ENCODE measurements at places on chromosomes 7 and 10.

DNA sequence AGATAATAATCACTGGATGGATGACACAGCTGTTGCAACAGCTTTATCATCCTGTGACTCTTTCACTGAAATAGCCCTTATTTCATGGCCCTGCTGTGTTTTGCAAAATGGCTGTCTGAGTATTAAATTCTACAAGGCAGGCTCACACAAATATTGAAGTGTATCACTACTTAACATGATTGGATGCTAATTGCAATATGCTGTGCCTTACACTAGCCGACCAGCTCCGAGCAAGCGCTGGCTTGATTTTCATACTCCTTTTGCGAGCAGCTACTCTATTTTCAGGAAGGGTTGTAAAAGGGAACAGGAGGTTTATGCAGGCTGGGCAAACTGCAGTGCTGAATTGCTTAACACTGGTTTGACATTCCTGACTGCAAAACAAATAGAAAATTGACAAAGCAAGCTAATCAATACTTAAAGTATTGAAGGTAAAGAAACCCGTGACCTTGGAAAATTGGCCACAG is 121.6 kb downstream of the CACNB2 start:
- DNase-seq = no peak

- DNase-seq = no peak
Observed at GRCh38 chr10:43688348-43688892, 39.7 kb upstream of the ZNF32 start.

GRCh38 chr10:115084277-115084850 is 8.8 kb upstream of the ATRNL1 start:
- DNase-seq = no peak

- DNase-seq = no peak
Observed at GRCh38 chr10:43197834-43198681, 59.8 kb downstream of the CSGALNACT2 start.

- DNase-seq = no peak
Observed at GRCh38 chr7:97024209-97025129, at the start of gene DLX5. Gene DLX5 (minus strand): TSS chr7:97024831. CDS start chr7:97024623, 208 bp downstream.

GRCh38 chr7:29779017-29779416 is 27.3 kb upstream of the WIPF3 start:
- DNase-seq = no peak

- no peak for DNase-seq
Observed at GRCh38 chr7:158016180-158017097, 571.2 kb downstream of the PTPRN2 start.

- DNase-seq = no peak
Observed at GRCh38 chr7:136067277-136067676, 90.1 kb upstream of the MTPN start.

- DNase-seq = no peak
Observed at GRCh38 chr7:33044986-33045385, 17.6 kb downstream of the NT5C3A start.

DNA sequence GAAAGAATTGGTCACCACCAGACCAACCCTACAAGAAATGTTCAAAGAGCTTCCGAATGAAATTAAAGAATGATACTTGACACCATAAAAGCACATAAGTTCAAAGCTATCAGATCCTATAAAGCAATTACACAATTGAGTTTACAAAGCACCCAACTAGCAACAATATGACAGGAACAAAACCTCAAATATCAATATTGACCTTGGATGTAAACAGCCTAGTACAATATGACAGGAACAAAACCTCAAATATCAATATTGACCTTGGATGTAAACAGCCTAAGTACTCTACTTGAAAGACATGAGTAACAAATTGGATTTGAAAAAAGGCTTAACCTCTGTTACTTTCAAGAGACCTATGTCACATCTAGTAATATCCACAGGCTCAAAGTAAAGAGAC is 1201.4 kb downstream of the XPNPEP1 start:
- DNase-seq = no peak

GRCh38 chr7:378041-378420 is 88.1 kb downstream of the FOXL3 start:
- no peak for DNase-seq

GRCh38 chr10:11017570-11018431 is at the start of gene CELF2:
Gene CELF2 (plus strand): TSS chr10:11017872. CDS start chr10:11018090, 218 bp downstream.
- peak; percentile 39 for DNase-seq

- no peak for DNase-seq
Observed at GRCh38 chr7:103686064-103686463, 240.1 kb upstream of the SLC26A5 start.

- no peak for DNase-seq
Observed at GRCh38 chr7:131431289-131431688, 103.6 kb downstream of the MKLN1 start.

GRCh38 chr7:37109843-37110242 is 338.8 kb downstream of the ELMO1 start:
- DNase-seq = no peak

- DNase-seq = no peak
Observed at GRCh38 chr7:96675548-96675947, 34.1 kb downstream of the SEM1 start.

GRCh38 chr10:5658871-5659618 is 7.3 kb downstream of the ASB13 start:
- no peak for DNase-seq

GRCh38 chr10:132199854-132200311 is 13.1 kb downstream of the DPYSL4 start:
- no peak for DNase-seq

GRCh38 chr7:87704590-87704989 is 76.4 kb downstream of the RUNDC3B start:
- no peak for DNase-seq

GRCh38 chr10:58888957-58889356 is 287.5 kb upstream of the PHYHIPL start:
- no peak for DNase-seq

- no peak for DNase-seq
Observed at GRCh38 chr7:67343572-67343971, 346.9 kb downstream of the TYW1 start.

DNA sequence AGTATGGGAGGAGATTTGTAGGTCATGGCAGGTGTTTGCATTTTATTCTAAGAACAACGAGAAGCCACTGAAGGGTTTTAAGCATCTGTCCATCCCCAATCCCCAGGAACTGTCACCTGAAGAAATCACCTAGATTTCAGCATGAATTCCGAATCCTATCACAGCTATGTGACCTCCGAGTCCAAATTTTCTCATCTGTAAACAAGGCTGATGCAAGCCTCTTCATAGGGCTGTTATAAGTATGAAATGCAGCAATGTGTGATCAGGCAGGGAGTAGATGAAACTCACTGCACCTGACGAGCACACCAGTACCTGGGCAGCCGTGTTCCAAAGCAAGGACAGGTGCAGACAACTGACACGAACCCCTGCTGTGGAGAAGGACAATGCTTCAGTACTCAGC is 14.0 kb downstream of the HABP2 start:
- no peak for DNase-seq

DNA sequence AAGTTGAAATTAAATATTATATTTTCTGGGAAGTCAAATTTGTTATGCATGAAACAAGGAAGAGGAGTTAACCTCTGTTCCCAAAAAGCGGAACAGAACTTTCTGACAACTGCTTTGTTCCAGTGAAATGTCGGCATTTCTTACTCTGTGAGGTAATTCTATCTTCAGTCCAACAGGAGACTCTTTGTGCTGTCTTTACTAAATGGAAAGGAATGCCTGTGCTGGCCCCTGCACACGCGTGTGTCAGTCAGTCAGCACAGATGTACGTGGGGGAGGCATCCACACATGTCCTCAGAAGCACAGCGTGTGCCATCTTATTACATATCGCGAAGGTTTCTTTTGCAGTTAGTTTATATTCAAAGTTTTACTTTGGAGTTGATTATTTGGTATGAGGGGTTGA is 37.5 kb downstream of the NET1 start:
- DNase-seq = no peak

- no peak for DNase-seq
Observed at GRCh38 chr10:1213252-1214070, 157.3 kb downstream of the WDR37 start.

- DNase-seq = peak; percentile 18
Observed at GRCh38 chr7:5997210-5997808, 11.5 kb downstream of the PMS2 start.

DNA sequence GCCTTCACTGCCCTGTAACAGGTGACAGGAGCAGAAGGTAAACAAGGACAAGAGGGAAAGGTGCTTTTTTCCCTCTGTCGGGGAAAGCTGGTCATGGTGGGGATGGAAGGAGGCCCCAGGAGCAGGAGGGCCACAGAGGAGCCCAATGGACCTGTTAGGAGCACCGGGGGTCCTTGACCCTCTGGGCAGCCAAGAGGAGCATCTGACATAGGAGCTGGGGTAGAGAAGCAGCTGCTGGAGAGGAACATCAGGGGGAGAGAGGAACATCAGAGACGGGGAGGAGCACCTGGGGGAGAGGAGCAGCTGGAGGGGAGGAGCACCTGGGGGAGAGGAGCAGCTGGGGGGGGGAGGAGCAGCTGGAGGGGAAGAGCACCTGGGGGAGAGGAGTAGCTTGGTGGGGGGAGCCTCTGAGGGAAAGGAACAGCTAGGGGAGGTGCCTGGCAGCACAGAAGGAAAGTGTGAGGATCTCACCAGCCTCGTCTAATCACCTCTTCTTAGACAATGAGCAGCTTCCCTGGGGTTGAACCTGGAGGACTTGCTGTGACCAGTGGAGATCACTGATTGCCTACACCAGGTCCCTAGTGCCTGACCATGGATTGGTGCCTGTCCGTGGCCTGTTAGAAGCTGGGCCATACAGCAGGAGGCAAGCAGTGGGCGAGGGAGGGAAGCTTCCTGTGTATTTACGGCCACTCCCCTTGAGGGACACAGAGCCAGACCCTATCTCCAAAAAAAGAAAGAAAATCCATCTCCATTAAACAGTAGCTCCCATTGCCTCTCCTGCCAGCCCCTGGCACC is 37.6 kb downstream of the JAKMIP3 start:
- DNase-seq = no peak

- peak; percentile 5 for DNase-seq
Observed at GRCh38 chr7:77651575-77652162, 44.6 kb upstream of the RSBN1L start.

GRCh38 chr7:70347463-70348254 is 749.4 kb downstream of the AUTS2 start:
- DNase-seq = no peak

GRCh38 chr7:23680414-23681405 is 711 bp downstream of the FAM221A start:
- DNase-seq = peak; percentile 37

DNA sequence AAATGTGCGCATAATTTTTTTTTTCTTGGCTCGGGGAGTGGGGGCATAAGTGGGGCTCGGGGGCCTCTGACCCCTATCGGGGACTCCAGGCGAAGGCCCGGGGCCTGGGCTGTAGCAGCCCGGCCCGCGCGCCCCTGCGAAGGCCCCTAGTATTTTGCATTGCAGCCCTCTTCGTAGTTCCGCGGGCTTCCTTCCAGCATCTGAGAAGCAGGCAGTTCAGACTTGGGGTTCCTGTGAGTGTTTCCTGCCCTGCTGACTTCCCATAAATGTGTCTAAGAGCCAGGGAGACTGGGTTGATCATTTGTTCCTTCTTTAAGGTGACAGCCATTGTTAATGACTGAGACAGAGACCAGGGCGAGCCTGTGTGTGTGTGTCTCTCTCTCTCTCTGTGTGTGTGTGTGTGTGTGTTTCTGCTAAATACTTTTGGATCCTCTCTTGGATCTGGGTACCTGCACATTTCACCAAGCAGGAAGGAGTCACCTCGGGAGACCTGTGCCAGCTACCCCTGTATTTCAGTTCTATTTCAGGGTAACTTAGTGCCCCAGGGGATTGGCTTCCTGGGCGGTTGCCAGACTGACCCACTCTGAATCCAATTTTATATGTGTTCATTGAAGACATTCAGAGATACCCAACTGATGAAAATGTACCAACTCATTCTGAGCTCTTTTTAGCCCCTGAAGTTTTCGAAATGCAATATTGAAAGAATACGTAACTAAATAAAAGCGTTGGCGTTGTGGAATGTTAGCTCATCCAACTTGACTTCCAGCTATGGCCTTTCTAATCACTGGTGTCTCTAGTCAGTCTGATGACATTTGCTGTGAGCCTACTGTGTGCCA is 805 bp downstream of the MSRB2 start:
- peak; percentile 6 for DNase-seq

DNA sequence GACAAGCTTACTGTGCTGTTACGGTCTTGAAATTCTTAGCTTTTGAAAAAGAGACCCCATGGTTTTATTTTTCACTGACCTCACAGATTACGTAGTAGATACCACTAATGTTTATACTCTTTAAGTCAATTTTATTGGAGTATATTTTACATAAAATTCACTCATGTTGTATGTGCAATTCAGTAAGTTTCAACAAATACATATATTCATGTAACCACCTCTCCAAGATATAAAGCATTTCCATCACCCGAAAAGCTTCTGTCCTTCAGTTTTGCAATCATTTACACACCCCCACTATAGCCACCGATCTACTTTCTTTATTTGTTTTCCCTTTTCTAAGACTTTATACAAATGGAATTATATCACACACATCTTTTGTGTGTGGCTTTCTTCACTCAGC is 199.2 kb downstream of the PHF14 start:
- no peak for DNase-seq

GRCh38 chr10:60732198-60732806 is 46.0 kb upstream of the CDK1 start:
- DNase-seq = peak; percentile 13

GRCh38 chr10:123427165-123427786 is 238.9 kb upstream of the GPR26 start:
- DNase-seq = no peak

- DNase-seq = no peak
Observed at GRCh38 chr10:105769248-105770184, 1128.4 kb downstream of the SORCS3 start.

DNA sequence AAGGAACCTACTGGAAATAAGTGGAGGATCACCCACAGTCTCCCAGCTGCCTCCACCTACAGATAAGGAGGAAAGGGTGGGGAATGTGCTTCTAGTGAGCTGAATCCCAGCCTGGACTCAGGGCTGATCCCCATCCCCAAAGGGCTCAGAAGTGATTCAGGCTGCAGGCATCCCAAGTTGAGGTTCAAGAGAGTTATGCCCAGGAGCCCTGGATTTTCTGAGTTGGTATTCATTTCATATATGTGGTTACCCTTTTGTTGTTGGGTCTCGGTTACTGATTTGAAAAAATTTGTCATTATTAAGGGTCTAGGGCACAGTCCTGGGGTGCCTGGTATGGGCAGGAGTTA is 30.0 kb upstream of the SRGN start:
- DNase-seq = no peak

DNA sequence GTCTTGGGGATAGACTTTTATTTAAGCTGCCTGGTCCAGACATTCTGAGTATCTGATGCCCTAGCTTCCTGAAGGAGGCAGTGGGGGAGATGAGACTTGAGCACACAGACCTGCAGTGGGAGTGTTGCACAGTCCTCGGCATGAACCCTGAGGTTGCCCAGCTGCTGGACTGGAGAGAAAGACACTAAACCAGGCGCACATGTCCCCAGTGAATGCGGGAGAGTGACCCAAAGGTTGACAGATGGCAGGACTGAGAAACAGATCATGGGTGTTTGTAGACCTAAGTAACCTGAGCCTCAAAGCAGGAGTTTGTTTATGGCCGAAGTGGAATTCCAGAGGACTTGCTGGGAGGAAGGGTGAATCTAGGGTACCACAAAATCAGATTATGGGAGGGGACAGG is 15.7 kb upstream of the MSRB2 start:
- no peak for DNase-seq

GRCh38 chr7:82039621-82040020 is 269.8 kb upstream of the HGF start:
- DNase-seq = no peak
